ENCODE measurements at places on chromosomes 6 and 20.

- peak; percentile 38 for DNase-seq
These were observed 81.6 kb upstream of the PREP start for GRCh38 chr6:105484238-105485161.

DNA sequence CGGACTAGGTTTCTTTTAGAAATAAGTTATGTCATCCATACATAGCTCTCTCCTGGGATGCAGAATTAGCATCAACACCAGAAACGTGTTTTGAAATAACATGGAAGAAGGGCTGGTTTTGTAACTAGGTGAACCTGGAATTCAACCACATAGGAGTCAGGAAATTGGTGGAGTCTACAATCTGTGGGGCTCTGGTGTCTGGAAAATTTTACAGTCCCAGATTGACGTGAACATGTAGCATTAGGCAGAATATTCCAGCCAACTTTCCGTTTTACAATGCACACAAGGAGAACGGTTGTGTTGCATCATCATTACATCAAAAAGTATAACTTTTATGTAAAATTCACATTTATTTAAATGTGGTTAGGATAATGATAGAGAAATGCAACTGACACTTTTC, 1.9 kb downstream of the KCNQ5 start:
- DNase-seq, result no peak

GRCh38 chr6:35058358-35058675, 82.8 kb downstream of the TCP11 start:
- no peak for DNase-seq

- peak; percentile 17 for DNase-seq
These were observed 182.3 kb upstream of the RAB32 start for GRCh38 chr6:146361128-146361924.

- no peak for DNase-seq
These were observed 546.6 kb downstream of the CD83 start for GRCh38 chr6:14664112-14664601.

GRCh38 chr6:17042422-17043147, 59.3 kb upstream of the STMND1 start:
- no peak for DNase-seq

DNA sequence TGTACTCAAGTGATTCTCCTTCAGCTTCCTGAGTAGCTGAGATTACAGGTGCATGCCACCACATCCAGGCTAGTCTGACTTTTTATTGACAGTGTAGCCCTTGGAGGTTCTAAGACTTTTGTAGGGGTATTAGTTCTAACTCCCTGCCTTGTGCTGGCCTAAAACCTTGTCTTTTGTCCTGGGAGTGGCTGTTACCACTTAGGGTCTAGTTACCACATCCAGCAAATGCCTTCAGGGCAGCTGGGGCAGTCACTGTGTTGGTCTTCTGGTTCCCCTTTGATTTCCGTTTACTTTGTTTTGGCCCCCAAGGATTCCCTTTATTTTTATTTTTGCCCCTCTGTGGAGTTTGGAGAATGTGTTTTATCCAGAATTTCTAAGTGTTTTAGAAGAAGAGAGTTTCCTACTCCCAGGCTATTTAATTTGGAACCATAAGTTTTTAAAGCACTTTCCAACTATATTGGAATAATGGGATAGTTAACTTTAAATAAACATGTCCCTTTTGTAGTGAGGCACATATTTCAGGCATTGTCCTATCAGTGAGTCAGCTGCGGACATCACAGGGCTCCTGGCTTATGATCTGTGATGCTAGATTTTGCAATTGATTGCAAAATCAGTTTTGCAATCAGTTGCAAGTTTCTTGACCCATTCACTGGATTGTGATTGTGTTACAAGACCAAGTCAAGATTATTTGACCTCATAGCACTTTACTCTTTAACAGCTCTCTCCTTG, 25.0 kb downstream of the IL22RA2 start:
- DNase-seq, result no peak

- peak; percentile 77 for DNase-seq
These were observed at the start of gene MICAL1 for GRCh38 chr6:109455437-109456110. Gene MICAL1, minus strand, starts transcription at chr6:109455772. Its CDS starts 1,576 bp downstream, at chr6:109454196.

- no peak for DNase-seq
These were observed 349.9 kb downstream of the ZFAND3 start for GRCh38 chr6:38169221-38169976.

GRCh38 chr6:103326760-103327757, 1532.7 kb downstream of the HACE1 start:
- no peak for DNase-seq

DNA sequence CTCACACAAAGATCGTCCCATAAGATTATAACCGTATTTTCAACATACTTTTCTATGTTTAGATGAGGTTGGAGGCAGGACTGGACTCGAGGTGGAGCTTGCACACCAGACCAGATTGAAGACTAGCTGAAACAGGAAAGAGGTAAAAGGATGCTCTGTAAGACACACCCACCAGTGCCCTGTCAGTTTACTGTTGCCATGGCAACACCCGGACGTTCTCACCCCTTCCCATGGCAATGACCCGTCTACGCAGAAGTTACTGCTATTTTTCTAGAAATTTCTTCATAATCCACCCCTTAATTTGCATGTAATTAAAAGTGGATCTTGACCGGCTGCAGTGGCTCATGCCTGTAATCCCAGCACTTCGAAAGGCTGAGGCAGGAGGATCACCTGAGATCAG, 13.6 kb upstream of the SRSF6 start:
- DNase-seq, result peak; percentile 66

DNA sequence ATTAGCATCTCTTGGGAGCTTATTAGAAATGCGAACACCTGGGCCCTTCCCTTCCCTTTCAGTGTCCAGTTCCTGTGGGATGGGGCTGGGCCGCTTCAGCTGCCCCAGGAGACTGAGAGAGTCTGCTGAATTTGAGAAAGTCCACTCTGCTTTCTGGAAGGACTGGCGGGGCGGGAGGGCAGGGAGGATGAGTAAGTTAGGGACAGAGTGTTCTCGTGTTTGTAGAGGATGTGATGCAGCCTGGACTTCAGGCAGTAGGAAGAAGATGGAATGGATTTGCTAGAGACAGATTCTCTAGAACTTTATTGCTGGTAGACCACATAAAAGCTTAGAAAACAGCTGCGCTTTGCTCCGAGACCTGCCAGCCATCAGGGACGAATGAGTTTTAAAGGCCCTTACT, 1.1 kb upstream of the TULP4 start:
- DNase-seq, result no peak

- no peak for DNase-seq
These were observed 7.0 kb upstream of the KIFC1 start for GRCh38 chr6:33384581-33385020.

GRCh38 chr6:118280210-118280609, 267.9 kb upstream of the PLN start:
- DNase-seq, result no peak

GRCh38 chr6:150668900-150669302, 69.2 kb downstream of the PLEKHG1 start:
- DNase-seq, result no peak

GRCh38 chr20:37598575-37599342, 71.1 kb upstream of the BLCAP start:
- DNase-seq, result no peak

DNA sequence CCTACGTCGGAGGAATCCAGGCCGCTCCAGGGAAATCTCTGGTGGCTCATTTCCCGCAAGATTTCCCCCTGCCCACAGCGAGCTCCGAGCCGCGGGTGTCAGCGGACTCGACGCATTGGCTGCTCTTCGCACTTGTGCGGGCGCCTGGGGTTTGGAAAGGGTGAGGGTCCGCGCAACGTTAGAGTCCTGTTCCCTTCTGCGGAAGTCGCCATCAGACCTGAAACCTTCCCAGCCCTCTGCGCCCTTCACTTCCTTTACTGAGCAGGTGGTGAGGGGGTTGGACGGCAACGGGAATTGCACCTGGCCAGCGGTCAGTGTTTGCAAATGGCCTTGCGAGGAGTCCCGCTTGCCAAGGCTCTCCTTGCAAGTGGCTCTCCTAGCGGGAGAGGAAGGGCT, 8.4 kb downstream of the PAX1 start:
- DNase-seq, result no peak

- DNase-seq, result no peak
These were observed 142.5 kb upstream of the TCF21 start for GRCh38 chr6:133746417-133746770.

DNA sequence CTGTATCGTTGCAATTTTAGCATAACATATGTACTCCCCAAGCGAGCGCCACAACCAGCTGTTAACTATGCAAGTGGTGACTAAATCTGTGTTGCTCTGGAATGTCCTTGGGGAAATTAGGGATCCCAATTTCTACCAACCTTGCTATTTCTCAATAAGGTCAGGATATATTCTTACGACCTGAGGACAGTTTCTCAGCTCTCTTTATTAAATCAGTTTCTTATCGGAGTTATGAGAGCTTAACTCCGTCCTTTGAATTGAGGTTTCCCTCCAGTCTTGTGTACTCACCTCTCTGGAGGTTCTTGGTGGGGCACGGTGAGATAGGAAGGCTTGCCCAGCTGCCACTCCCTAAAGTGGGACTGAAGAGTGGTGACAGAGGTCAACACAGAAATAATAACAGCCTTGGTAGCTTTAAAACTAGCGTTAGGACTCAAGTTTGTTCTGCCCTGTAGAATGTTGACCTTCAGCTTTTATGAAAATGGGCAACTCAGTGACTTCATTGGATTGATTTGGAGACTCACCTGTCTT, 694 bp downstream of the MRPS18B start:
- DNase-seq, result no peak

DNA sequence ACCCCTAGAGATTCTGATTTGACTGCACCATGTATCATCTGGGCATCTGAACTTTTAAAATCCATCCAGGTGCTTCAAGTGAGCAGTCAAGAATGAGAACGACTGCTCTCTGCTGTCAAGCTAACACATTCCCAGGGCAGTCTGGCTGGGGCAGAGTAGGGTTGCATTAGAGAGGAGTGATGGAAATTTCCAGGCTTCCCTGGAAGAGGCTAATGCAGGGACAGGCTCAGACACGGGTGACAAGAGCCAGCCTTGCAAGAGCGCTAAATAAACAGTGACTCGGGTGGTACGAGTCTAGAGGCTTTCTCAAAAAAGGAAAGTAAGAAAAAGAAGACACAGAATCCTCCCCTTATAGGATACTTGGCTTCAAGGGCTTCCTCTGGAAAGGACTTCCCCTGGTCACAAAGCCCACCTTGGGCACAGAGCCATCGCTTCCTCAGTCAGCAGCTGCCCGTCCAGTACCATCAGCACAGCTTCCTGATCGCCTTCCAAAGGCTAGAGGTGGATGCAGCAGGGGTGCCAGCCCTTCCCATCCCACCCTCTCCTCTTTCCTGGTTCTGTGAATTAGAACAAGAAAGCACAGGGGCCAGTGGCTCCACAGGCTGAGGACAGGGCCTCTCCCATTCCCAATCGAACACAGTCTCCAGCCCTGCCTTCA, 177.4 kb upstream of the RREB1 start:
- DNase-seq, result no peak

DNA sequence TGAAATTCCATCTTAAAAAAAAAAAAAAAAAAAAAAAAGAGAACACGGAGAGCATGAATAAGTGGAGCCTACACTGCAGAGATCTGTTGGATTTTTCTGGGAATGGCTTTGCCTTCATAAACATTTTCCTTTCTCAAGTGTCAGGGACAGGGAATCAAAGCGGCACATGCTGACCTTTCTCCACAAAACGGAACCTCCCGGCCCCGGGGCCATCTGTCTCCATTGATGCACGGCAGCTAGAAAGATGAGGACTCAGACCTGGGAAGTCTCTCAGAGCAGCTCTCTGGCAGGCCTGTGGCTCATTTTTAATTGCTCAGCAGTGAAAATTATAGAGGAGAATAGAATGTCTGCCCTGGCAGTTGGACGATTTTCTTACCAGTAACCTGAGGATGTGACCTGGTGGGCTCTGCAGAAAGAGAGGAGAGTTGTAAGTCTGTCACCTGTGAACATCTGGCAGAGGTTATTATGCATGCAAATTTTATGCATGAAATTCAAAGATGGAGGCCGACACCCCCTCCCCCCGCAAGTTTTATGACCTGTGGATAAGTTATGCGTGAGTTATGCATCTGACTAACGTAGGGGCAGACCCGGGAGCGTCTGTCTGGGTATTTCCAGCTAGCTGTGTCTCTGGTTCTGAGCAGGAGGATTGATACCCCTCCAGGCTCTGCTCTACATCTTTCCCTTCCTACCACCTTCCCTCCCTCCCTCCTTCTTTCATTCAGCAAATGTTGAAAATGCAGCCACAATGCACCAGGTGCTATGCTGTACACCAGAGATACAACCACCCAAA, 352.5 kb downstream of the CDH26 start:
- no peak for DNase-seq

DNA sequence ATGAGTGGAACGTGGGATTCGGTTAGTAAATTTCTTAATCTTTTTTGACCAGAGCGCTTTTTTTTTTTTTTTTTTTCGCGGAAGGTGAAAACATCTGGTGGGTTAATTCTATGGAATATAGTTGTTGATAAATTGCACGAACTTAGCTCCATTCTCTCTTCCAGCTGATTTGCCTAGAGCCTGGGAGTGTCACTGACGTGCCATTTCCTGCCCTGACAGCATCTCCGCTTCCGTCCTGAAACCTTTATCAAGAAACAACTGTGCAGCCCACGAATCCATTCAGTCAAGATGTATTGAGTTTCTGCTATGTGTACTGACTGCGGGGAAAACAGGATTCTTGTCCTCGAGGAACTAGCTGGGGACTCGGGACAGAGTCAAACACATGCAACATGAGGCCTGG, 59.5 kb upstream of the TGM3 start:
- DNase-seq, result no peak

GRCh38 chr6:133623065-133623464, 265.8 kb upstream of the TCF21 start:
- DNase-seq, result no peak

DNA sequence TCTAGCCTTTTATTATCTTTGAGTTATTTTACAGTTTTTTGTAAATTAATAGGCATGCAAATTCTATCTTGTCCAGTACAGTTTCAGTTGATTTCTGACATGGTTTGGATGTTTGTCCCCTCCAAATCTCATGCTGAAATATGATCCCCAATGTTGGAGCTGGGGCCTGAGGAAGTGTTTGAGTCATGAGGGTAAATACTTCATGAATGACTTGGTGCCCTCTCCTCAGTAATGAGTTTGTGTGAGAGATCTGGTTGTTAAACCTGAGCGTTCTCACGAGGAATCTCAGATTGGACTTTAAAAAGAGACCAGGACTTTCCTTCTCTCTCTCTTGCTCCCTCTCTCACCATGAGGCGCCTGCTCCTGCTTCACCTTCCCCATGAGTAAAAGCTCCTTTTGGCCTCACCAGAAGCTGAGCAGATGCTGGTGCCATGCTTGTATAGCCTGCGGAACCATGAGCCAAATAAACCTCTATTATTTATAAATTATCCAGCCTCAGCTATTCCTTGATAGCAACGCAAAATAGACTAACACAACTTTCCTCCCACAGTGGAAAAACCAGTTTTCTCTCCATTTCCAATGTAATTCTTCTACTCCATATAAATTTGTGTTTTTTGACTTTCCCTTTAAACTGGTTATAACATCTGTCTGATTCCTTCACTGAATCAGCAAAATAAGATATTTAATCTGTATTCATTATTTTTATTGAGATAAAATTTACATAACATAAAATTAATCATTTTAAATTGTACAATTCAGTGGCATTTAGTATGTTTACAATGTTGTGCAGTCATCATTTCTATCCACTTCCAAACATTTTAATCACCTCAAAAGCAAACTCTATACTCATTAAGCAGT, 78.7 kb upstream of the PRSS16 start:
- no peak for DNase-seq

GRCh38 chr6:82693094-82693493, 329.5 kb downstream of the TPBG start:
- DNase-seq, result peak; percentile 98

All from NCI-H1105 (cell line).